ENCODE measurements at places on chromosomes 5 and 9.

DNA sequence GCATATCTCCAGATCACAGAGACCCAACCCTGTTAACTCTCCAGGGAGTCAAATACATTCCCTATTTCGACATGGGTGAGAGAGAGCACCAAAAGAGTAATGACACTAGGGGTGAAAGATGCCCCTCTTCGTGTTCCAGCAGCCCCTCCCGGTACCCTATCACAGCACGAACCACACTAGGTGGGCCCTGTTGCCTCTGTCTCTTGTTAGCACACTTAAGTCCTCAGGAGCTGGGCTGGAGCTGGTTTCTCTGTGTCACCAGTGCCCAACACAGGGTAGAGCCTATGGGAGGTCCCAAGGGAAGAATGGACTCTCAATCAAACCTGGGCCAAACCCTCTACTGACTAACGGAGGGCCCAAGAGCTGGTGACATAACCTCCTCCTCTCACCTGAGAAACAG lies 1.2 kb downstream of the CDK20 start:
- no peak for DNase-seq

DNA sequence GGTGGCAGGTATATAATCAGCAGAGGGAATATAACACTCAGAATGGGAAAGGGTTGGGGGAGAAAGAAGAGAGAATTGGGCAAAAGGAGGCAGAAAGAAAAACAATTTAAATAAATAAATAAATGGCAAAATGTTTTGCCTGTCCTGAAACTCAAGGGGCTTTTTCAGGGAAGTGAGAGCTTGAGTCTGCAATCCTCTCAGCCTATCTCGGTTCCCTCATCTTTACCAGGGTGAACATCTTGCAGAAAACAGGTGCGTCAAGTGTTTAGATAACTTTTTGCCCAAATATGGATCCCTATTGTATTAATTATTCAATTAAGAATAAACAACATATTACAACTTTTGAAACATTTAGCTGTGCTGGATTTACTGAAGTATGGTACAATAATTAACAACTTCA lies 343.0 kb upstream of the EDIL3 start:
- DNase-seq, result no peak

- DNase-seq, result no peak
These were observed 105.2 kb downstream of the RASEF start for GRCh38 chr9:82957529-82958379.

GRCh38 chr5:139108063-139108824 lies 89.9 kb downstream of the SIL1 start:
- DNase-seq, result no peak

GRCh38 chr5:72202331-72202825 lies 95.1 kb downstream of the MAP1B start:
- no peak for DNase-seq

DNA sequence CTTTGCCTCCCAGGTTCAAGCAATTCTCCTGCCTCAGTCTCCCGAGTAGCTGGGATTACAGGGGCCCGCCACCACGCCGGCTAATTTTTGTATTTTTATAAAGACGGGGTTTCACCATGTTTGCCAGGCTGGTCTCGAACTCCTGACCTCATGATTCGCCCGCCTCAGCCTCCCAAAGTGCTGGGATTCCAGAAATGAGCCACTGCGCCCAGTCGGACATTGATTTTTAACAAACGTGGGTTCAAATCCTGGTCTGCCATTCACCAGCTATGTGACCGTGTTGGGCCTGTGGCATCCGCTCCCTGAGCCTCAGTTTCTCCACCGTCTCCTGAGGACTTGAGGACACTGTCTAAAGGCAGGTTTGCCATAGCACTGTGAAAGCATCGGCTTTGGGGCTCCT lies 41.8 kb upstream of the NEK6 start:
- no peak for DNase-seq

- peak; percentile 4 for DNase-seq
These were observed 30.4 kb downstream of the GABBR2 start for GRCh38 chr9:98678244-98678842.

DNA sequence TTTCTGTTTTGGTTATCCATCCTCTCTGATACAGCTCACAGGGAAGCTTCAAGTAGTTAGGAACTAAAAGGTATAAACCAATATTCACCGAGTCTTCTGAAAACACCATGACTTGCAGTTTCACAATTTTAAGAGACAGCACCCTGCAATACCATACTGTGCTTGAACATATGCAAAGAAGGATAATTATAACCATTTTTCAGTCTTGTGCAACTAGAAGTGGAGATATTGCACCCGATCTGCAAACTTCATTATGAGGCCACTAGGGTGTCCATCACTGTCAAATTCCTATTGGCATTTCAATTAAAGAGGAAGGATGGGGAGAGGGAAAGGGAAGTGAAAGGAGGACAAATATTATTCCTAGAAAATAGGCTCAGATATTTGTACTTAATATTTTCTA lies 32.4 kb upstream of the CEP120 start:
- peak; percentile 38 for DNase-seq

GRCh38 chr5:101917166-101917565 lies 378.9 kb downstream of the SLCO4C1 start:
- no peak for DNase-seq

DNA sequence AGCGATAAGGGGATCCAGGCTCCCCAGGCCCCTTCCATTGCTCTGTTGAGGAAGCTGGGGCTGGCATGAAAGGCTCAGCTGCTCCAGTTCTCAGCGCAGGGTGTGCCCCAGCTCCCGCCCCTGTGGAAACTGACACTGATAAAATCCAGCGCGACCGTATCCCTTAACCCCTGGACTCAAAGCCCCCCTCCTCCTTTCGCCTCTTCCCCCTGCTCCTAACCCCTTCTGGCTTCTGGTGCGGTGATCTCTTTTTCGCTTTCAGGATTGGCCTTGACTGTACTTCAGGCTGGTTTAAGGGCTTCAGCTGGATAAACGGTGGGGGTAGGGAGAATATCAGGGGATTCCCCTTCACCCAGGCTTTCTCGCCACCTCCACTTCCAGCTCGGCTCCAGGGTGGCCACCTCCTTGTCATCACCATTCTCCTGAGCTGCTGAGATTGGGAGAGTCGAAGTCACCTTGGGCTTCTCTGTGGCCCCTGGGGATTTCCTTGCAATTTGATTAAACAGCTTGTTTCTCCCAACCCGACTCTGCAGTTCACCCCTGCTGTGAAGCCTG lies 843 bp downstream of the BSPRY start:
- DNase-seq, result no peak

GRCh38 chr9:133379153-133380086 lies 3.3 kb downstream of the STKLD1 start:
- no peak for DNase-seq

- DNase-seq, result no peak
These were observed 16.6 kb downstream of the OTULINL start for GRCh38 chr5:14598225-14598624.

- no peak for DNase-seq
These were observed 126.0 kb downstream of the SUSD1 start for GRCh38 chr9:112048924-112049691.

DNA sequence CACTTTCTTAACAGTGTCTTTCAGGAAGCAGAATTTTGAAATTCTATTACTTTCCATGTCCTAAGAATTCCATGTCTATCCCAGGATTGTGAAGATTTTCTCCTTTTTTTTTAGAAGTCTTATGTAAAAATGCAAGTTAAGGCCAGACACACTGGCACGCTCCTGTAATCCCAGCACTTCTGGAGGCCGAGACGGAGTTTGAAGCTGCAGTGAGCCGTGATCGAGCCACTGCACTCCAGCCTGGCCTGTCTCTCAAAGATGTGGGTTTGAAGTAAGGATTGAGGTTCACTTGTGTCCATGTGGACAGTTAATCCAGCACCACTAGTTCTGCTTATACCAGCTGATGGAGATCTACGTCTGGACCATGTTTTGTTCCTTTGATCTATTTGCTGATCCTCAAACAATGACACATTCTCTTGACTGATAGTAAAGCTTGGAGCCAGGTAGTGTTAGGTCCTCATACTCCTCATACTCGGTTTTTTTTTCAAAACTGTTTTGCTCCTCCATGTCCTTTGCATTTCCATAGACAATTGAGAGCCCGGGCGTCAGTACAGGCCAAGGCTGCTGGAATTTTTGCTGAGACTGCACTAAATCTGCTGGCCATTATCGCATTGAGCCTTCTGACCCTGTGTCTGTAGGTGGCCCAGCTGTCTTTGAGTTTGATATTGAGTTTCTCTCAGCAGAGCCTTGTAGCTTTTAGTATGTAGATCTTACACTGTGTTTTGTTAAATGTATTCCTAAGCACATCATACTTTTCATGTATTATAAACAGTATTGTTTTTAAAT lies 53.4 kb upstream of the CACNA1B start:
- DNase-seq, result no peak

- no peak for DNase-seq
These were observed 92.7 kb upstream of the PTCH1 start for GRCh38 chr9:95609426-95609825.

- DNase-seq, result no peak
These were observed 1850.9 kb upstream of the NUDT12 start for GRCh38 chr5:105413406-105413990.

DNA sequence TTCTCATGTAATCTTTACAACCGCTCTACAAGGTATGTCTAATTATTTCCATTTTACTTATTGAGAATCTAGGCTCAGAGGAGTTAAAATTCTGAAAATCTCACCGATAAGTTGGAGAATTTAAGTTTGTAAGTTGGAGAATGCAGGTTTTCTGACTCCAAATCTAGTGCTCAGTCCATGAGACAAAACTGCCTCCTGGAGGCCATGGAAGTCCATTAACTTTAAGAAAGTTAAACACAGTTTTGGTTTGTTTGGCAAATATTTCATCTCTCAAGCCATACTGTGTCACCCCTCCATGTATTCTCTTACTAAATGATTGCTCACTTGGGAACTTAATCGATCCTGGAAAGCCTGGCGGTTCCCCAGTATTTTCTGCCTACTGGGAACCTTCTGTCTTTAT lies 52.6 kb downstream of the INIP start:
- DNase-seq, result peak; percentile 27

DNA sequence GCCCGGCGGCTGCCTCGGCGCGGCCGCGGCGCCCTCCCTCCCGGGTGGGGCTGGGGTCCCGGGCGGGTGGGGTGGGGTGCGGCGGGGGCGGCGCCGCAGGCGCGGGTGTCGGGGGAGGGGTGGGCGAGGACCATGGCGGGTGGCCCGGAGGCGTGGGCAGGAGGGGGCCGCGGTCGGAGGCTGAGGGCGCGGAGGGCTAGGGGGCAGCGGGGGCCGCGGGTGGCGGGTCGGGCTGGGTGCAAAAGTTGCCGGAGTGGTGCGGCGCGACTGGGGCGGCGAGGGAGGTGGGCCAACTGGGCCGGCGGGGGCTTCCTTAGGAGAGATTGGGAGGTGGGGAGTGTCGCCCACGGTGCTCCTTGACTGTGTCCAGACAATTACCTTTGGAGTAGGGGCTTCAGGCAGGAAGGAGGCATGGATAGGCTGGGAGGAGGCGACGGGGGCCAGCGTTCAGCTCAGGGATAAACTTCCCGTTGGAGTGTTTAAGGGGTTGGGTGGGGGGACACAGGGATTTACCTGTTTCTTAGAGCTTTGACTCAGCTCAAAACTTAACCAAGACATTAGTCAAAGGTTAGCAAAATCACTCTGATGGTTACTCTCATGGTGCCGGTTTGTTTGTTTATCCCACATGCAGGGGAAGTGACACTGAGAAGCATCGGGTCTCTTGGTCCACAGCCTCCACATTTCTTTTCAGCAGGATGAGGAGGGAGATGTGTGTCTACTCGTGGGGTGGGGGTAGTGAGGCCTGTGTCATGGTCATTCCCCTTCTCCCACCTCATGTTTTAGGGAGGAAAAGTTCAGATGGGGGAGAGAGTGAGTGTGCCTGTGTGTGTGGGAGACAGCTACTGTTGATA lies 859 bp downstream of the CSNK1G3 start:
- DNase-seq, result peak; percentile 50

DNA sequence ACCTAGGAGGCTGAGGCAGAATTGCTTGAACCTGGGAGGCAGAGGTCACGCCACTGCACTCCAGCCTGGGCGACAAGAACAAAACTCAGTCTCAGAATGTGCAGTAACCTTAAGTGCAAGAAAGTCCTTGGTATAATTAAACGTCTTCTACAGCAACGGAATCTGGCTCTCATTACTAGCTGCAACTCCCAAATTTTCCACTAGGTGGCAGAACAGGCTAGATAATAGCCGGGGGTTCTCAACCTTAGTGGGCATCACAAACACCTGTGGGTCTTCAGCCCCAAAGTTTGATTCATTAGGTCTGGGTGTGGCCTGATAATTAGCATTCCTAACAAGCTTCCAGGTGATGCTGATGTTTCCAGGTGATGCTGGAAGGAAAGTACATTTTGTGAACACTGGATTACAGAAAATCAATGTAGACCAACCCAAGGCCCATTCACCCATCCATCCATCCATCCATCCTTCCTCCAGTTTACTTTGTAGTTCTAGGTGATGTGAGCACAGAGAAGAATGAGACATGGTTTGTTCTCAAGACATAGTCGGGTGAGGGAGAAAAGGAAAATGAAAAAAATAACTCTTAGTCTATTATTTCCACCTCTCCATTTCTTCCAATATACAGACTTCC lies 37.3 kb downstream of the FBXW2 start:
- peak; percentile 75 for DNase-seq

DNA sequence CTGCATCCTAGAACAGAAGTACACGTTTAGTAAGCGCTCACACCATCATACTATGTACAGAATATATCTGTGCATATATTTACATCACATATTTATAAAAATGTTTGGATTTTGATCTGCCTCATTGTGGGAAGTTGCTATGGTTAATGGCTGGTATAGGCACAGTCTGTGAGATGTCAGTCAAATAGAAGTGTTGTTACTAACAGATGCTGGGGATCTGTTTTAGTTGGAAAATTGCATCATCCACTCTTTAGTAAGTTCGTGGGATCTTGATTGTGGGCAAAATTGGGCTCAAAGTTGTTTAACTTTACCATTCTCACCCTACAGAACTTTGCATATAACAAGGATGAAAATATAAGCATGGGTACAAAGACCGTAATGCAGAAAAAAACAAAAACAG lies 76.4 kb upstream of the DPYSL3 start:
- DNase-seq, result no peak

- DNase-seq, result no peak
These were observed 203.7 kb upstream of the SLC24A2 start for GRCh38 chr9:19992556-19992955.

- DNase-seq, result no peak
These were observed 298.9 kb upstream of the EDIL3 start for GRCh38 chr5:84683594-84683993.

GRCh38 chr9:31334837-31335528 lies 1049.5 kb upstream of the ACO1 start:
- no peak for DNase-seq

Data from suppressor macrophage treated with lipopolysaccharide for 4 hours (primary cell).